Esophagus muscularis mucosa (tissue), 4 donors: ENCODE measurements at places on chromosomes 3 and 15.

- DNase-seq, result no peak
Measured at GRCh38 chr15:63077952-63078351, 35.4 kb downstream of the TPM1 start.

DNA sequence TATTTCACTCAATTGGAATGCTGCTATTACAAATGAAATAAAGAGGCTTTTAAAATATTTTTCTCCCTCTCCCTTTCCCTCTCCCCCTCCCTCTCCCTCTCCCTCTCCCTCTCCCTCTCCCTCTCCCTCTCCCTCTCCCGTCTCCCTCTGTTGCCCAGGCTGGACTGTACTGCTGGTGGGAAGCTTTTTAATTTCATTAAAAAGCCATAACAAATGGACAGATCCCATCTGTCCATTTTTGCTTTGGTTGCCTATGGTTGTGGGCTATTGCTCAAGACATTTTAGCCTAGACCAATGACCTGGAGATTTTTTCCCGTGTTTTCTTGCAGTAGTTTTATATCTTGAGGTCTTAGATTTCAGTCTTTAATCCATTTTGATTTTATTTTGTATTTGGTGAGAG lies 107.2 kb upstream of the LRRC3B start:
- no peak for DNase-seq

- DNase-seq, result no peak
Measured at GRCh38 chr3:67863869-67864268, 209.5 kb upstream of the SUCLG2 start.

DNA sequence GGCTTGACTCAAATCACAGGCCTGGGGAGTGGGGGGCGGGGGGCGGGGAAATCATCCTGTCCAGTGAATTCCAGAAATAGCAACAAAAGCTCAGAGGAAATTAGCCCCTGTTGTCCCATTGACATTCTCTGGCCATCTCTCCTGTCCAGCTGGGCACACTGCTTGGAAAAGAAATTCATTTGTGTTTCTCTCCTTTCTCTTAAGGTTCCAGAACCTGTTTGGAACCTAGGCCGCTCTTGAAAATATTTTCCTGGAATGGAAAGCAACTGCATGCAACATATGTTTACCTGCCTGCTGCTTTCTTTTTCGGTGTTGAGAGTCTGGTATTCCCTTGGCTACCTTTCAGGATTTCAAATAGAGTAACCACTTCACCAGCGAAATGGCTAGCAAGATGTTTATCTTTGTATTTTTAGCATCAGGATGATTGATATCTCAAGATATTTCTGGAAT lies 169.0 kb downstream of the GHSR start:
- DNase-seq, result no peak

DNA sequence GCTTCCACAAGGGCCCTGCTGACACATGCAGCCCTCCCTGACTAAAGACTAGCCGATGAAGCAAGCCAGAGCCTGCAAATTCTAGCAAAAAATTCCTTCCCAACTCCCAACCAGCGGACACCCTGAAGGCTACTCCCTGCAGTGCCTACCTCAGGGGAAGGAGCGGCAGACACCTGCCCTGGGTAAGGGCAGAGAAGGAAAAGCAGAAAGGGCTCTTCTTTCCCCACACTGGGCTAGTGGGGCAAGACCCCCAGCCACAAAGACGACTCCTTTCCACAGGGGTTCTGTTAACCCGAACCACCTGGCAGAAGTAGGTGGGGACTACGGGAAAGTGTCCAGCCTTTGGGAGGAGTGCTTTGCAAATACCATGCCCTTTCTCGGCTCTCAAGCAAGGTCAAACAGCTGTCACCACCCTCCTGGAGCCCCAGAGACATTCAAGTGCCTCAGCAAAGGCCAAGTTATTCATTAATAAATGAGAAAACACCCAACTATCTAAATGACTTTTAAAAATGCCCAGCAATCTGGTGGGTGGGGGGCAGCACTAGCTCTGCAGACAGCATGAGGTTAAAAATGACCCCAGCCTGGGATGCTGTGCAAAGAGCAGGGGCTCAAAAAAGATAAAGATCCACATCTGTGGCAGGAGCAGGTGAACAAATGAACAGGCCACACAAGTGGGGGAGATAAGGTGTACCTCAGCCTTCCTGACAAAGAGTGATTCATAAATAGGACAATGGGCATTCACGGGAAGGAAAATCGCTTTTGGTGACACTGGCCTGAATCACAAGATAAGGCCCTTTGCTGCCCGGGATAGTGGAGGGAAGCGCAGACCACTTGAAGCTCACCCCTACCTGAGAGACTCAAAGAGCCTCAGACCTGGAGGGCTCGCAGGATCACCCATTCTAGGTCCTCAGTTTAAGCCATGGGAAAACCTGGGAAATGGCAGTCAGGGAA lies 33.0 kb downstream of the CCDC12 start:
- DNase-seq, result no peak

- DNase-seq, result no peak
Measured at GRCh38 chr3:113552851-113553250, 20.5 kb downstream of the SIDT1 start.

DNA sequence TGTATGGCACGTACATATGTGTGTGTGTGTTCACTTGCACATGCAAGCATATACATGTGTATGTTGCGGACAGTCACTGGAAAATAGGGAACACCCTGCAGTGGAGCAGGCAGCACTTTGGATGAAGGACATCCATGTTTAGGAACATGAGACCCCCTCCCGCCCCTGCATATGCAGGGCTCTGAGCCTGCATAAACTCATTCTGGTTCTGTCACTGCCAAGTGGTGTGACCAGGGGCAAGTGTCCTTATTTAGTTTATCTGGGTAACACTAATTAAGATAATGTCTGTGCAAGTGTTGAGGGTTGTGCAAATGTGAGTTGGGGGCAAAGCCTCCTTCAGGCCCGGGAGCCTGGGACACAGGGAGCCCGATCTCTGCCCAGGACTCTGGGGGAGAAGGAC lies 105.7 kb downstream of the CORO2B start:
- DNase-seq, result no peak

DNA sequence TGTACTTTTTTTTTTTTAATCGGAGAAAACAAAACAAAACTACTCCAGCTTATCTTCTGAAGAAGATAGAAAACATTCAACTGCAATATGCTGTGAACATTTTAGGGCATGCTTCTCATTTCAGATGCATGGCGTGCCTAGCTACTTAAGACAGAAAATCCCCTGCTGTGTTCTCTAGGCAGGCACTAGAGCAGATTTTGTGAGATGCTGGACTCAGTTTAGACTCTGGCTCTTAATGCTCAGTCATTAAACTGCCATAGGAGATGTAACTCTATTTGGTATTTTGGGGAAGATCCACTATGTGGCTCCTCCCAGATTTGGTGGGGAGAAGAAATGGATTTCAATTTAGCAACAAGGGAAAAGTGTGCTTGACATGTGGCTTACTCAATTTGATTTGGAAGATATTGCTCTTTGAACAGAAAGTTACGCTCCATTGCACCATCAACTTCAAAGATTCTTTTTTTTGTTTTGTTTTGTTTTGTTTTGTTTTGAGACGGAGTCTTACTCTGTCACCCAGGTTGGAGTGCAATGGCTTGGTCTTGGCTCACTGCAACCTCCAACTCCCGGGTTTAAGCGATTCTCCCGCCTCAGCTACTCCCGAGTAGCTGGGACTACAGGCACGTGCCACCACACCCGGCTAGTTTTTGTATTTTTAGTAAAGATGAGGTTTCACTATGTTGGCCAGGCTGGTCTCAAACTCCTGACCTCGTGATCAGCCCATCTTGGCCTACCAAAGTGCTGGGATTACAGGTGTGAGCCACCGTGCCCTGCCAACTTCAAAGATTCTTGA lies 62.0 kb upstream of the LEKR1 start:
- no peak for DNase-seq
